RWPE1 (cell line): ENCODE measurements at places on chromosomes 12 and 14.

DNA sequence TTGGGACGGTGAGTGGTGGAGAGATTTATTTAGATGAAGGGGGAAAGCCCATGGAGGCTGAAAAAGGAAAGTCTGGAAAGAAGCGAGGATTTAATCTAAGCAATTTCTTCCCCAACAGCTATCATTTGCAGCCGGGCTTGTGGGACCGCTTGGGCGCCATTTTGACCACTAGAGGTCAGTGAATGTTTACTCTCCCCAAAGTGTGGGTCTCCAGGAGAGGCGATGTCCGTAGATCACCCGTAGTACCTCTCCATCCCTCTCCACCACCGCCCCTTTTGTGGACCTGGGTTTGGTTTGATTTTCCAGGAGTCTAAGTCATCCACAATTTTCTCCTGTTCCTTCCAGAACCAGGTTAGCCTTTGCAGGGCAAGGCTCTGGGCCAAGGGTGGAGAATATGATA, 91.2 kb upstream of the PARP11 start:
- peak; percentile 8 for DNase-seq

DNA sequence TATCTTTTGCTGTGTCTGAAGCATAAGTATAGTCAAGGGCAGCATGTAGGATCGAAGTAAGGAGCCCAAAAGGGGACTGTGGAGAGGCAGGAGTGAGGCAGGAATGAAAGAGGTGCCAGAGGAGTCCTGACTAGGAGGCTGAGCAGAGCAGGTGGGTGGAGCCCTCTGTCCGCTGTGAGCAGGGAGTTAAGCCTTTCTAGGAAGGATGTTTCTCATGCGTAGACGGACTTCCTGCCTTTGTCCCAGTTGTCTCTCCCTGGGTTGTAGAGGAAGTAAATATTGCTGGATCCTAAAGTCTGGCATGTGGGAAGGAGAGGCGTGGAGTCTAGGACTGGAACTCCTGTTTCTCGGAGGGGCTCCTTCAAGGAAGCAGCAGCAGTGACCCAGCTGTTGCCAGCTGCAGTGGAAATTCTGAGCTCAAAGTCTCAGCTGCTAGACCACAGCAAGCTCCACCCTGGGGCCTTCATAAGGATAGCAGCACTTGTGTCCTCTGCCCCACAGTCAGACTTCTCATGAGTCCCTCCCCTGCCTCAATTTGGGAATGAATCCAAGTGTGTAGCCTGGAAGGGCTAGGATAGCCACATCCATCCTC, 44.0 kb downstream of the RBMS2 start:
- no peak for DNase-seq

DNA sequence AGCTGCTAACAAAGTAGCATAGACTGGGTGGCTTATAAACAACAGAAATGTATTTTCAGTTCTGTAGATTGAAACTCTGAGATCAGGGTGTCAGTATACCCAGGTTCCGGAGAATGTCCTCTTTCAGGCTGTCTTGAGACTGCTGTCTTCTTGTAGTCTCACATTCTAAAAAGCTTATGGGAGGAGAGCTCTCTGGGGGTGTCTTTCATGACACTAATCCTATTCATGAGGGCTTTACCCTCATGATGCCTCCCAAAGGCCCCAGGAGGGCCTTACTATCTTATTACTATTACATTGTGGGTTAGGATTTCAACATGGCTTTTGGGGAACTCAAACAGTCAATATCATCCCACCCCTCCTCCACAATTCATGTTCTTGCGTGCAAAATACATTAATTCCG, 94.3 kb downstream of the AEBP2 start:
- no peak for DNase-seq

GRCh38 chr12:91249054-91249453, 66.4 kb upstream of the DCN start:
- DNase-seq: no peak

- DNase-seq: no peak
These were observed 412.8 kb upstream of the TBX3 start for GRCh38 chr12:115096588-115097397.

DNA sequence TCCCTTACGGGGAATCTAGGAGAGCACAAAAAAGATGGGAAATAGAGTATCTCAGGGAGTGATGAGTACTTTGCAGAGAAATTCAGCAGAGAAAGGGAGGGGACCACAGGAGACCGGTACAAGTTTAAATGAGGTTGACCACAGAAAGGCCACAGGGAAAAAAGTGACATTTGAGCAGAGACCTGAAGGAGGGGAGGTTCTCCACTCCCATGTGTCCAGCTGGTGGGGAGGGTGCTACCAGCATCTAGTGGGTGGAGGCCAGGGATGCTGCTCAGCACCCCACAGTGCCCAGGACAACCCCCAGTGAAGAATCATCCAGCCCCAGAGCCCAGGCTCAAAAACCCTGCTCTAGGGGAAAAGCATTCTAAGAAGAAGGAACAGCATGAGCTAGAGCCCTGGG, 34.6 kb downstream of the TESC start:
- no peak for DNase-seq

GRCh38 chr14:80901260-80901659, 40.3 kb downstream of the CEP128 start:
- no peak for DNase-seq

DNA sequence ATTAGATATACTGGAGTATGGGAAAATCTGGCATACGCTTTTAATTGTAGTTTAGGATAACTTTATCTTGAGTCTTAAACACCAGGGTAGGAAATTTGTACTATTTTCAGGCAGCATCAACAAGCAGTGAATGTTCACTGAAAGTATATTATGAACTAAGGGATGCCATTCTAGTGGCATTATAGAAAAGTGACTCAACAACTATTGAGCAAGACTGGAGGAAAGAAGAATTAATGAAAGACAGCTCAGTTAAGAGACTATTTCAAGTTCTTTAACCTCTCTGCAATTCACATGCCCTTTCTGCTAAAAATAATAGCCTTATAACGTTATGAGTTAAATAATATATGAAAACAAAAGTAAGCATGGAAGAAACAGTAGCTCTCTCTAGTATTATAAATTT, 343.1 kb downstream of the FSCB start:
- no peak for DNase-seq

- DNase-seq: no peak
These were observed 3.1 kb downstream of the PRB4 start for GRCh38 chr12:11307143-11307542.

DNA sequence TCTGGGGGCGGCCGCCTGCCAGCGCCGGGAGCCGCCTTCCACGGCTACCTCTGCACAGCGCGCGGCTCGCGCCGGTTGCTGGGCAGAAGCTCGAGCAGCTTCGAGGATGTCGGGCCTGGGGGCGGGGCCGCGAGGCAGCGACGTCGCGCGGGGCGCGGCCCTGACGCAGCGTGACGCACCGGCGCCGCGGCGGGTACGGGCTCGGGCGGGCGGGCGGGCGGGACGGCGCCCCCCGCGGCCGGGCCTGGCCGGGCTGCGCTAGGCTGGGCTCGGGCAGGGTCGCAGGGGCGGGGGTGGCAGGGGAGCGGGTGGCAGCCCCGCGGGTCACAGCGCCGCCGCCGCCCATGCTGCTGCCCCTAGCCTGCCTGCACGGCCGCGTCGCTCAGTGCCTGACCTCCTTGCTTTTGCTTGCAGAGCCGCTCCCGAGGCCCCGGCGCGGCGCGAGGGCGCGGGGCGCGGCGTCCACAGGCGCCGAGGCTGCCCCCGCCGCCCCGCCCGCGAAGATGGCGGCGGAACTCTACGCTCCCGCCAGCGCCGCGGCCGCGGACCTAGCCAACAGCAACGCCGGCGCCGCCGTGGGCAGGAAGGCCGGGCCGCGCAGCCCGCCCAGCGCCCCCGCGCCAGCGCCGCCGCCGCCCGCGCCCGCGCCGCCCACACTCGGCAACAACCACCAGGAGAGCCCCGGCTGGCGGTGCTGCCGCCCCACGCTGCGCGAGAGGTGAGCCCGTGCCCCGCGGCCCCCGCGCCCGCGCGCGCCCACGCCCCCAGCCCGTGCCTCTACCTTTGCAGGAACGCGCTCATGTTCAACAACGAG, at the start of gene BTBD6:
Gene BTBD6 (plus strand): TSS at position 166 of the 814 bp plus-strand sequence. CDS start 179 bp downstream, at position 345.
- peak; percentile 83 for DNase-seq

GRCh38 chr12:43293396-43293795, 258.6 kb downstream of the ADAMTS20 start:
- DNase-seq: no peak

- no peak for DNase-seq
These were observed 3.8 kb upstream of the YBX3 start for GRCh38 chr12:10726945-10727344.

DNA sequence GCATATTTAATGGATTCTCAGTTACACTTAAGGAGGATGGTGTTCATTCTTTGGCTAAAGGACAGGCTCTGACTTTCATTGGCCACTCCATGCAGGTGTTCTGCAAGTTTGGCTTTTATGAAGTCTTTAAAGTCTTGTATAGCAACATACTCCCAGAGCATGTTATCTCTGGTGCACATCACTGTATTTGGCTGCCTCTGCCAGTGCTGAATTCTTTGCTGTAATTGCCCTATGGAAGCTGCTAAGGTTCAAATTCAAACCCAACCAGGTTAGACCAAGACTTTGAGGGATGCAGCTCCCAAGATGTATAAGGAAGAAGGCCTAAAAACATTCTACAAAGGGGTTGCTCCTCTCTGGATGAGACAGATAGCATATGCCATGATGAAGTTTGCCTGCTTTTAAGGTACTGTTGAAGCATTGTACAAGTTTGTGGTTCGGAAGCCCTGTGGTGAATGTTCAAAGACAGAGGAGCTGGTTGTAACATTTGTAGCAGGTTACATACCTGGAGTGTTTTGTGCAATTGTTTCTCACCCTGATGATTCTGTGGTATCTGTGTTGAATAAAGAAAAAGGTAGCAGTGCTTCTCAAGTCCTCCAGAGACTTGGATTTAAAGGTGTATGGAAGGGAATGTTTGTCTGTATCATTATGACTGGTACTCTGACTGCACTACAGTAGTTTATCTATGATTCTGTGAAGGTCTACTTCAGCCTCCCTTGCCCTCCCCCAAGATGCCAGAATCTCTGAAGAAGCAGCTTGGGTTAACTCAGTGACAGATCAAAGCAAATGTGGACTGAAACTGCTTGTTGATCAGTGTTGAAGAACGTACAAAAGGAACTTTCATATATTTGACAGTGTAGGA, 19.4 kb downstream of the TMEM116 start:
- DNase-seq: no peak

GRCh38 chr12:98644433-98644711, 216 bp downstream of the IKBIP start:
- DNase-seq: no peak

DNA sequence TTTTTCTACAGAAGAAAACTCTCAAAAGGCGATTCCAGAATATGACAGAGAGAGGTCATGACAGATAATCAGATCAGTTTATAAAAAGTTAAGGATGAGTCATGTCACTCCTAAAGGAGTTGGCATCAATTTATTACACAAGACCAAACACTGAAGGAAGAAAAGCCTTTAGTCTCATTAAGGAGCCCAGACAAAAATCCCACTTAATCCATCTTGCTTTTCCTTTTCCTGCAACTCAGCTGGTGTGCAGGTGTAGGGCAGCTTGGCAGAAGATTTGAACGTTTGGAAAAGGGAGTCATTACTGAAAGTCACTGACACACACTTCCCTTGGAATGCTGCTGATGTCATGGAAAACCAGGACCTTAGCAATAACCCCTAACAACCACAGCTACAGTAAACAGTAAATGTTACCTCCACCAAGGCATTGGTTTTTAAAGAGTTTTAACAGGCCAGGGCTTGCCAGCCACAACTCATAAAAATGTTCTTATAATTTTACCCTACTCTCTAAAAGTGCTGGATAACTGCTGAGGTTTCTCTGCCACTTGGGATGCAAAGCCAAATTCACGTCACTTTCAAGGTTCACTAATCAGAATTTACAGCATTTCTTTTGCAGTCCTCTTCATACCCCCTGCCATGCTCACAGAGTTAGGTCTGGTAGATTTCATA, 320.6 kb downstream of the RAD51B start:
- DNase-seq: peak; percentile 86

DNA sequence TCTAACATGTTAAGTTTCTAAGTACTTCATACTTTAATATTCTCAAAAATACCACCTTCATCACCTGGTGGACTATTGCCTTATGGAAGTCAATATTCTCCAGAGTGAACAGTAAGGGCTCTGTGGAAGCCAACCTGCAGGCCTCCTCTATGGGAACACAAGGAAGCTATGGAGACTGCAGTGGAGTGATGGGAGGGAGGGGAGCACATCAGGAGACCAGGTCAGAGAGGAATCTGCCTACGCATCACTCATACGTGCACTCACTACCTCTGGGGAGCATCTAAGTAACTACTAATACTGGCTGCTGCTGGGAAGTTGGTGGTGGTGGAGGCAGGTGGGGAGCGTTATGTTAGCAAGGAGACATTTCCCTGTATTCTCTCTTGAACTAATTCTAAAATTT, 19.9 kb downstream of the HECTD4 start:
- no peak for DNase-seq

- DNase-seq: no peak
These were observed 187.4 kb upstream of the PRMT8 start for GRCh38 chr12:3303410-3304136.

DNA sequence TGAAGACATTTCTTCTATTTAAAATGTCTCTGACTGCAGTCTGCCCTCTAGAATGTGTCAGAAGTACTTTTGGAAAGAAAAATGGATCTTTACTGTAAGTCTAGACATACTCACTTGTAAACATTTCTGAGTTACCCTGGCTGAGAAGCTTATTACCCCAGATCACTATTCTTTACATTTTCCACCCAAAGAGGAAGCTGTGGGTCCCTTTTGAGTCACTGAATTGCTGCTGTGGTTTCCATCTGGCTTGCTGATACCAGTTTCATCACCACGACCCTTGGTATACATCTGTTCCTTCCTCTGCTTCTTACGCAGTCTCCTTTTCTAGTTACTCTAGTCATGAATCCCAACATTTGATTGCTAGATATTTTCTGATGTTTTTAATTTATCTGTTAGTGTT, 20.2 kb upstream of the CLEC4D start:
- no peak for DNase-seq

- no peak for DNase-seq
These were observed 63.3 kb downstream of the SYNE3 start for GRCh38 chr14:95452893-95453712.

DNA sequence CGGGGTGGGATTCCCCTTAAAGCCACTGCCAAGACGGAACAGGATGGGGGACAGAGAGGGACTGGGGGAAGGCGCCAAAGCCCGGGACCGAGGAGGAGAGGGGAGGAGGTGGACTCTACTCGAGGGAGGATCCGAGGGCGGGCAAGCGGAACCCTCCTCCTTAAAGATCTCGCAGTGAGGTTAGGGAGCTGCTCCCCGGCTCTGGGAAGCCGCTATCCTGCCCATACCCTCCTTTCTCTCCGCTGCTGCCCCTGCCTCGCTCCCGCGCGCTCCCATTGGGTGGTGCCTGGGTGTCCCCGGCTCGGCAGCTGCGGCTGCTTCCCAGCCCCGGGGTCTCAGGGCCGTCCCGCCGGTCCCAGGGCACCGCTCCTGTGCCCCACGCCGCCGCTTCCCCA, 16.4 kb downstream of the KRT18 start:
- no peak for DNase-seq
